ENCODE measurements at places on chromosomes 5 and 9. TPM values are rescaled to one million over a fixed set of nuclear protein-coding genes. Genes with fewer than 3 reads are reported as not detected.
A peak's percentile ranks its signal among the peaks of the same experiment; 100 is the strongest.

PTGES gene
- polyA plus RNA-seq, result 16.4 TPM

GRCh38 chr5:98318386-98318785 lies 455.1 kb upstream of the RGMB start:
- no peak for DNase-seq

CYFIP2 gene
- 4.4 TPM for polyA plus RNA-seq

DNA sequence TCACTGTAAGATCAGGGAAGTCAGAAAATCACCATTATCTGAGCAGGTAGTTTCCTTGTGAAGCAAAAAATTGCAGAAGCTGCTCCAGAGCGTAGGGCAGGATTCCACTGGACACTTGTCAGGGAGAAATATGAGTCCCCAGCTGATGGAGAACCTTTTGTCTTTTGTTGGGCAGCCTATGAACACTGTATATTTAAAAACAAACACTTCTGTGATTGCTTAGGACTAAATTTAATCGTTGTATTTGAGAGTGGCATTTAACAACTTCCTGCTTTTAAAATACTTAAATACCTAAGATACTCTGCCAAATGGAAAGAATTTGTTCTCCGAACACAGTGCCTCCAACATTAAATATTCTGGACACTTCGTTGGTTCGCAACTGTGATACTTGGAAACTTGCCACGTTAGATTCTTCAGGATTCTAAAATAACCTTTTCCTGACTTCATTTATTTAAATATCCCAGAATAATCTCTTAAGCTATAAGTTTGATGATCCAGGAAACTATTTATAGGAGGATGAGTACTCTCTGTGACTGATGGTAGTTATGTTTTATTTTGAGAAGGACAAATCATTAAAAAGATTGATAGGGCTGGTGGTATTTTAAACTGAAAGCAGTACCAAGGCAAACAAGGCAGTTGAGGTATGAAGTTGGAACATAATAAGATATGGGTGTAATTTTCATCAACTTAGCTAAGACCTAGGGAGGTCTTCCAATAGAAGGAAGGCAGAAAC lies 2.7 kb upstream of the HSPA4 start:
- no peak for DNase-seq

DNA sequence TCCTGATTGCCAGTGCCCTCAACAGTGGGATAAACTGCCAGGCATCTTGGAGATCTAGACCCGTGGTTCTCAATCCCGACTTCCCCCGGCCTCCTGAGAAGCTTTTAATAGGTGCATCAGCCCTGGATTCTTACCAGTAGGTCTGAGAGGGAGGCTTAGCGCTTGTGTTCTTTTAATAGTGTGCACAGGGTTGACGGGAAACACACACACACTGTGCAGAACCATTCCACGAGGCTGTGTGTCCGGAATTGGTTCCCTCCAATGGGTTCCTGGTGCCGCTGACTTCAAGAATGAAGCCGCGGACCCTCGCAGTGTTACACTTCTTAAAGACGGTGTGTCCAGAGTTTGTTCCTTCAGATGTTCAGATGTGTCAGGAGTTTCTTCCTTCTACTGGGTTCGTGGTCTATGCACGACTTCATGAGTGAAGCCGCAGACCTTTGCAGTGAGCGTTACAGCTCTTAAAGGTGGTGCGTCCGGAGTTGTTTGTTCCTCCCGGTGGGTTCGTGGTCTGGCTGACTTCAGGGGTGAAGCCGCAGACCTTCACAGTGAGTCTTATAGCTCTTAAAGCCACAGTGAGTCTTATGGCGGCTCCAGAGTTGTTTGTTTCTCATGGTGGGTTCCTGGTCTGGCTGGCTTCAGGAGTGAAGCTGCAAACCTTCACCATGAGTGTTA lies 46.6 kb upstream of the PRSS3 start:
- no peak for DNase-seq

IL31RA gene
- polyA plus RNA-seq, result 0.07 TPM

OTULINL gene
- polyA plus RNA-seq, result 4.1 TPM

DNA sequence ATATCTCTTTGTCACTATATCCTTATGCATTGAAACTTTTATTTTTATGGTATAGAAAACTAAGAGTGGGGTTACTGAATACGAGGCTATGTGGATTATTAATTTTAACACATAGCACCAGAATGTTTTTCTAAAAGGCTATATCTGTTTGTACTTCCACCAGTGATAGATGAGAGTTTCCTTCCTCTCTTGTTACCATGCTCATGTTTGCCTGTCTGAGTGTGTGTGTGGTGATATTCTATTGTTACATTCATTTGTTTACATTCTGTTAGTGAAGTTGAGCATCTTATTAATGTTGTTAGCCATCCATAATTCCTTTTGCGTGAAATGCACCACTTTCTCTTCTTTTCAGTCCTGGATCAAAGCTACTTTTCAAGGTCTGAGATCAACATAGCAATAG lies 54.1 kb upstream of the ALDH1A1 start:
- DNase-seq, result no peak

PGM5 gene
- 8.7 TPM for polyA plus RNA-seq

SYK gene
- not detected for polyA plus RNA-seq

- DNase-seq, result no peak
Observed at GRCh38 chr9:6689893-6690674, 44.6 kb upstream of the GLDC start.

- no peak for DNase-seq
Observed at GRCh38 chr5:96434201-96434645, 1.2 kb upstream of the PCSK1 start.

DNA sequence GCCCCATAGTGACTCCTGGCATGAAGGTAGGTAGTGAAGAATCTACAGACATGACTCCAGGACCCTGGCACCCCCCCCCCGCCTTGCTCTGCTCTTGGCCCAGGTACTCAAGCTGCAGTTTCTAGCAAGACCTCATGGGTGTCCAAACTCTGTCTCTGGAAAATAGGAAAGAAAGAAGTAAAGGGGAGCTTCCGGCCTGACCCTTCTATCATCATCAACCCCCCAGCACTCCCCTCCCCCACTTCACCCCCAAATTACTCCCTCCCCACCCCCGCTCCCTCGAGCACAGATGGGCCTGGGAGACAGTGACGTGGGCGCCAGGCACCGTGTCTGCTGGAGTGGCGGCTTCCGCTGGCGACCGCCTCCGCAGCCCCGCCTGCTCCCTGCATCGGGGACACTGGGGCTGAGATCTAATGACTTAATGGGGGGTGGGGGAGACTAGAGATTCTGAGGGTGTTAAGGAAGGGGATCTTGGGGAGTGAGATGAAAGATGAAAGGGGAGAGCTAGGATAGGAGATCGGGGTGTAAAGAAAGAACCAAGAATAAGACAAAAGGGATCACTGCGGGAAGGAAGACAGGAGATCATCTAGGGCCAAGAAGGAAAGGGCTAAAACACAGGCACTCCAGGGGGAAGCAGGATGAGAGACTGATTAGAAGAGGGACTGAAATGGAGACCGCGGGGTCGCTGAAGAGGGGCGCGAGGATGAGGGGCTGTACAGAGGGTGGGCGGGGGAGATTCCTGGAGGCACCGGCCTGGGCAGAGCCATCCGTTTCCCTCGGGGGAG lies 1.1 kb upstream of the DNAJB5 start:
- no peak for DNase-seq

GRCh38 chr5:172766287-172767108 lies 4.5 kb downstream of the DUSP1 start:
- peak; percentile 78 for DNase-seq

- DNase-seq, result no peak
Observed at GRCh38 chr9:93861736-93862358, 93.3 kb downstream of the BARX1 start.

DNA sequence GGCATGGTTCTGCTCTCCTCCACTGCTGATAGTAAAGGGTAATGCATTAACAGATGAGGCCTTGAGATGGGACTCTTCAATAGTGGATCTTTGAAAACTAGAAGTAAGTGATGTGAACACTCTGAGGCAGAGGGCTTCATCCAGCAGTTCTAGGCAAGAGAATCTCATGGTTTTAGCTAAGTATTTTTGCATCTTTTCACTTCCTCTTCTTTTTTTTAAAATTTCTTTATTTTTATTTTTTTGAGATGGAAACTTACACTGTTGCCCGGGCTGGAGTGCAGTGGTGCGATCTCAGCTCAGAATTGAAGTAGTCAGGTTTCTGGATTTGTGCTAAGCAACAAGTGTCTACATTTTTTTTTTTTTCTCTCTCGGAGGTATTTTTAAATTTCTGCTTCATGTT lies 101.9 kb downstream of the MTRR start:
- no peak for DNase-seq

BNC2 gene
- polyA plus RNA-seq, result 17.5 TPM

PCDHB7 gene
- polyA plus RNA-seq, result 0.31 TPM

DNA sequence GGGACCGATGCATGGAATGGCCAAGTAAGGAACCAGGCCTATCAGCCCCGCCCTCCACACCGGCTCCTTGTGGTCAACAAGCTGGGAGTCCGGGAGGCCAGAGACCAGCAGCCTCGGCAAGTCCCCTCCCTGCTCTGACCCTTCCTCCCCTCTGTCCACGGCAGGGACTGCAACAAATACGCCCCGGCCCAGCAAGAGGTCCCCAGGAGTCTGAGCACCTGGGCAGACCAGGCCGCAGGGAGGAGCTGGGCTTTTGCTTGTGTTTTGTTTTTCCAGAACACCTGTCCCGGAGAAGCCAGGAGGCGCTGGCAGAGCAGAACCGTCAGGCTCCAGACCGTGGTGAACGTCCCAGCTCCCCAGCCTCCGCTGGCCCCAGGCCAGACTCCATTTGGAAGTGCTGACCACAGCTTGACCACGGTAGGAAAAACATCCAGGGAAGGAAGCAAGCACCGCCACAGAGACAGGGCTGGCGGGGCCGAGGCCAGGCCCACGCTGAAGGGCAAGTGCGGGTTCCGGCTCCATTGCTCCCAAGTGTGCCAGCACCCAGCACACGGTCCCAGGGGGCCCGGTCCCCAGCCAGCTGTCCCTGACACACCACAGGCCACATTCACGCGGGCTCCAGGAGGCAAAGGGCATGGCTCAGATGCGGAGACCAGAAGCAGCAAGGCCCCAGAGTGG lies 56.7 kb downstream of the VAV2 start:
- no peak for DNase-seq

MEF2C gene
- polyA plus RNA-seq, result 1.6 TPM

GRCh38 chr5:111902436-111902835 lies 145.4 kb upstream of the NREP start:
- no peak for DNase-seq

DNA sequence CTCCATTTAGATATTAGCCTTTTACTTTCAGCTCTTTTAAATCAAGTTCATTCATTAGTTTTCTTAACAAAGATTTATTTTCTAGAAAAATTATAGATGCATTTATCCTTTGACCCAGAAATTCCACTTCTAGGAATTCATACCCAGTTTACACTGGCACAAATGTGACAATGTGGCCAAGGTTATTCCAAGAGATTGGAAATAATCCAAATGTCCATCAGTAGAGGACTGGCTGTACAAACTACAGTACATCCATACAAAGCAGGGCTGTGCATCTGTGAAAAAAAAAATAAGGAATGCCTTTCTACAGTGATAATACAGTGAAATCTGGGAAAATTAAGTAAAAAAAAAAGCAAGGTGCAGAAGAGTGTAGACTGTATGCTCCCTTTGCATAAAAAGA lies 149.2 kb downstream of the GABBR2 start:
- no peak for DNase-seq

DNA sequence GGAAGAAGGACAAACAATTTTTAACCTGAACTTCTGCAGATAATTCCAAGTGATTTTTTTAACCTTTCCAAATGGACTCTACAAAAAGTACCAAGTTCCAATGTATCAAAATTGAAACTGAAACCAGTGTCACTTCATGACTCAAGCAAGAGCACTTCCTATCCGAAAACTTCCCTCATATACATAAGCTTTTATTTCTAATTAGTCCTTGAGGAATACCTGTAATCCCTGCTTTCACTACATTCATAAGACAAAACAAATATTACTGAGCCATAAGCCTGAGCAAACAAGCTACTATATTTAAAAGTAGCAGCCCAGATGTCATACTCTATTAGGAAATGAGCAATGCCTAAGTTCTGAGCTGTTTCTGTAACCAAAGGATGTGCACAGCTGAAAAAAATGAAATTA lies 224.4 kb downstream of the EBF1 start:
- DNase-seq, result no peak

GRCh38 chr5:44827681-44828080 lies 18.9 kb downstream of the MRPS30 start:
- no peak for DNase-seq

GRCh38 chr5:60493372-60493771 lies 206.6 kb downstream of the DEPDC1B start:
- DNase-seq, result no peak

DNA sequence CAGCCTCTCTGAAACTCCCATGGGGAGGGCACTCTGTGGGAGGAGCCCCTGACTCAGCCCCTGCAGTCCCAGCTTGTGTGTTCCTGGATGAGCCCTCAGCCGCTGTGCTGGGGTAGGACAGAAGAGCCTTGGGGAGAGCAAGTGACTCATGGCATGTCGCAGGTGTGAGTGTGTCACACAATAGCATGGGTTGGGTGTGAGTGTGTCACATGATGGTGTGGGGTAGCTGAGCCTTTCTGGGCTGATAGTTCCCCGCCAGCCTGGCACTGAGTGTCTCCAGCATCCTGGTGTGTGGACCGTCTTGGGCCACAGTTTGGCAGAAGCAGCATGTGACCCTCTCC lies 83.4 kb downstream of the PHF2 start:
- DNase-seq, result no peak

- DNase-seq, result no peak
Observed at GRCh38 chr5:168935183-168935582, 356.0 kb upstream of the PANK3 start.

- DNase-seq, result no peak
Observed at GRCh38 chr9:82109626-82110025, 121.1 kb downstream of the SPATA31D1 start.

DNA sequence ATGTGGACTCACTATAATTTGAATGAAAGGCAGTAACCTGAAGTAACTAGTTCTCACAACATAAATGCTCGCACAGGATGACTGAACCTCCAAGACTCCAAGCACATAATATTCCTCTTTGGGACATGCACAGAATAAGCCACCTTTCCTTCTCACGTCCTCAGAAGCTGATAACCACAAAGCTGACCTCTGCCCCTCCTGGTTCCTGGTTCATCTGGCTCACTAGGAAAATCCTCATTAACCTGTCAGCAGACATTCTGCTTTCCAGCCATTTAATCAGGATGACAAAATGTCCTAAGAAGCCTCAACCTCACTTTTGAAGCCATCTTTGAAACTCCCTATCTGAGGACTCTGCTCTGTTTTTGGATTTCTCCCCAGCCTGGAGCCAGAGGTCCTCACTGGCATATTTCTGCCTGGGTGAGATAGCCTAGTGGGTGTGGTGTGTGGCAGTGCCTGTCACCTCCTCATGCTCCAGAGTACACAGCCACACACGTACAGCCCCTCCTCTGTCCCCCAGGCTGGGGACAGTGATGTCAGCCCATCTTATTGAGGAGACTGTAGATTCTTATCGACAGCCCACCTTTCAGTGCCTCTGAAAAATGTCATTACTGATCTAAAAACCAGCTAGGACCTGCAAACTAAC lies 10.3 kb downstream of the ANKH start:
- no peak for DNase-seq

GRCh38 chr9:118882684-118883083 lies 486.6 kb downstream of the BRINP1 start:
- peak; percentile 19 for DNase-seq

HACD4 gene
- polyA plus RNA-seq, result 8.6 TPM

DNA sequence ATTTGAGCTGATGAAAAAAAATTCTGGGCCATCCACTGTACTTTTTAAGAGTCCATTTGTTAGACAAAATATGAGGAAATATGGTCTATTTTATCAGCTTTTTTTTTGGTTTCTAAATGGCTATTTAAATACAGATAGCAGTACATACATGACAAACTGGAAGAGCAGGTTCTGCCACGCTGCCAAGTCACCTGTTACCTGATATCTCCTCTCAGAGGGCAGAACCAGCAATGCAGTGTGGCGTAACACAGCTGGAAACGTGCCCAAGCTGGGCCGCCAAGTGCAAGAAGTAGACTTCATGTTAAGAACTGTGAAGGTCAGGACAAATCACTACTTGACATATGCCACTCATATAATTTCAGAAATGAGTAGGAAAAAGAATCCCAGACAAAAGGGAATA lies 8.1 kb downstream of the MCIDAS start:
- DNase-seq, result no peak
